ENCODE measurements at places on chromosomes 12 and 14.

DNA sequence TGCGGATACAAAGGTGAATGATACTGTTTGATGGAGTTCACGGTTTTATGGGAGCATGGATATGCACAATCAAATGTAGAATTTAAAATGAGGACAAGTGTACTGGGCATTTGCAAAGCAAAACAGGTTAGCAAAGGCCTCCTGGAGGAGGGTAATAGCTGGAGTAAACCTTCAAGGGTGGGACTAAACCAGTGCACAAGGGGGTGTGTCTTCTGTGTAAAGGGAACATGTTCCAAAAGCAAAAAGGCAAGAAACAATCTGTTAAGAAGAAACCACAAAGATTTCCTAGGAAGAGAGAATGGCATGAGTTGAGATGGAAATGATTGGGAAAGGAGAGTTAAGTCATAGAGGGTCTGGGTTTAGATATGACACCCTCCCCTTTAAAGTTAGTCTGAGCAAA, 109.2 kb upstream of the SLCO1C1 start:
- DNase-seq: no peak

DNA sequence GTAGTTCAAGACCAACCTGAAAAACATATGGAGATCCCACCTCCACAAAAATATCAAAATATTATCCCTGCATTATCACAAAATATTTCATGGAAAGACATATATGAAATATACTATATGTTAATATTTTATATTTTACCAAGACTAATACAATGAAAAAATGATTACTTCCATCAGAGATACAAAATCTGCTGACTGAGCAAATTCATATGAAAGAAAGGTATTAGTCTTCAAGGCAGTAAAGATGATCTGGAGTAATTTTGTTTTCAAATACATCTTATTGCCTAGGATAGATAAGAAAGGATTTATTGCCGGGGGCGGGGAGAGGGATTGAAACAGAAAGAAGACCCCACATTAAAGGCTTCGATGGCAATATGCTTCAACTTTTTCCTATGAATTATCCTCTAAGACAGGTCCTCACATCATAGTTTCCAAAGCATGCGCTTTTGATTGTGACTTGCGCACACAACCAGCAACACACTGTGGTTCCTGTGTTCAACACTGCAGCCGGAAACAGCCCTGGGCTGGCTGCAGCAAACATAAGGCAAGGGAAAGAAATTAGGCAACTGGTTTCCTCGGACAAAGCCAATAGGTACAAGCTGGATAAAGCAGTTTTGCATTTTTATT, 83.2 kb downstream of the SPPL3 start:
- peak; percentile 43 for DNase-seq

DNA sequence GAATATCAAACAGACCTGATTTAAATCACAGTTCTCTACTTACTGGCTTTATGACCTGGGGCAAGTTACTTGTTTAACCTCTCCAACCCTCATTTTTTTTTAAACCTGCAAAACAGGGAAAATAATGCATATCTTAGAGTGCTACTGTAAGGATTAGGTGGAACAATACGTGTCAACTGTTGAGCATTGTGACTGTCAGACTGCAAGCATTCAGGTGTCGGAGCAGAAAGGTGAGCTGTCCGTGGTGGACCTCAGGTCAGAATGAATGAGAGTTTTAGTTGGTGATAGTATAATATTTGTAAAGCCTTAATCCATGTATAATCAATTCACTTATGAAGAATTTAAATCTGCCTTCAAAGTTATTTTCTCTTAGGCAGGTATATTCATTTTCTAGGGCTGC, 404.2 kb downstream of the ETNK1 start:
- no peak for DNase-seq

GRCh38 chr12:12016284-12017100, 54.2 kb upstream of the BCL2L14 start:
- DNase-seq: no peak

DNA sequence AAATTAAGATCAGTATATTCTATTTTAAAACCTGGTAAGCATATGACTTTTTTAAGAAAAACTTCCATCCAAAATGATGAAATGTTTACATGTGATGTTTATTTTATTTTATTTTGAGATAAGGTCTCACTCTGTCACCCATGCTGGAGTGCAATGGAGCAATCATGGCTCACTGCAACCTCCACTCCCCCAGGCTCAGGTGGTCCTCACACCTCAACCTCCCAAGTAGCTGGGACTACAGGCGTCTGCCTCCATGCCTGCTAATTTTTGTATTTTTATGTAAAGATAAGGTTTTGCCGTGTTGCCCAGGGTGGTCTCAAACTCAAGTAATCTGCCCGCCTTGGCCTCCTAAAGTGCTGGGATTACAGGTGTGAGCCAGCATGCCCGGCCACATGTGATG, 141.8 kb downstream of the ZFP36L1 start:
- no peak for DNase-seq

- peak; percentile 8 for DNase-seq
These were observed 490 bp downstream of the SOS2 start for GRCh38 chr14:50230701-50231474.

DNA sequence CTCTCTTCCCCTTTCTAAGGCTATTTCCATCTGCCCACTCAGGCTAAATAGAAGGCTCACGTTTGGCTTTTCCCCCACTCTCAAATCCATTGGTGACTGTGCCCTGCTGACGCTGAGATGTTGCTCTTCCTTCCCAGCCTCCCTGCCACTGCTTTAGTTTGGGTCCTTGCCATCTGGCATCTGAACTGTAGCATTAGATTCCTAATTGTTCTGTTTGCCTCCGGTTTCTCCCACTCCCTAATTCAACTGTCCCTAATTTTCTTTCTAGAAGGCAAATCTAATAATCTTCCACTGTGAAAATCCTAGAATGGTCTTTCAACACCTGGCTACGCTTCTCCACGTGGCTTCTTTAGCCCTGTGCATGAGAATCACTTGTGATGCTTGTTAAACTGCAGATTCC, 37.6 kb upstream of the SMOC1 start:
- no peak for DNase-seq

DNA sequence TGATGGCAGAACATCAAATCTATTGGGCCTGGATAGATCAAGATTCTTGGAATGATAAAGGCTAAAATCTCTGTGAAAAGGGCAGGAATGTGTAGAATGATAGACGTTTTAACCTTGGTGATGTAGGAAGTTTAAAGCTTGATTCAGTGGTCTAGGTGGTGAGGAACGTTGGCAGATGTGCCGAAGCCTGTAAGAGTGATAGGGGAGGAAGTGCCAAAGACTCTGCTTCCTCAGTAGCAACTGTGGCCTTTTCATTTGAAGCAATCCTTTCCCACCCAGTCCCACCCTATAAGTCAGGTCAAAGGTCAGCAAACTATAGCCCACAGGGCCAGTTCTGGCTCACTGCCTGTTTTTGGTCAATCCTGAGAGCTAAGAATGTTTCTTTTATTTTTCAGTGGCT, 62.2 kb downstream of the MBIP start:
- no peak for DNase-seq

- no peak for DNase-seq
These were observed 17.0 kb downstream of the ANO6 start for GRCh38 chr12:45232756-45233372.

DNA sequence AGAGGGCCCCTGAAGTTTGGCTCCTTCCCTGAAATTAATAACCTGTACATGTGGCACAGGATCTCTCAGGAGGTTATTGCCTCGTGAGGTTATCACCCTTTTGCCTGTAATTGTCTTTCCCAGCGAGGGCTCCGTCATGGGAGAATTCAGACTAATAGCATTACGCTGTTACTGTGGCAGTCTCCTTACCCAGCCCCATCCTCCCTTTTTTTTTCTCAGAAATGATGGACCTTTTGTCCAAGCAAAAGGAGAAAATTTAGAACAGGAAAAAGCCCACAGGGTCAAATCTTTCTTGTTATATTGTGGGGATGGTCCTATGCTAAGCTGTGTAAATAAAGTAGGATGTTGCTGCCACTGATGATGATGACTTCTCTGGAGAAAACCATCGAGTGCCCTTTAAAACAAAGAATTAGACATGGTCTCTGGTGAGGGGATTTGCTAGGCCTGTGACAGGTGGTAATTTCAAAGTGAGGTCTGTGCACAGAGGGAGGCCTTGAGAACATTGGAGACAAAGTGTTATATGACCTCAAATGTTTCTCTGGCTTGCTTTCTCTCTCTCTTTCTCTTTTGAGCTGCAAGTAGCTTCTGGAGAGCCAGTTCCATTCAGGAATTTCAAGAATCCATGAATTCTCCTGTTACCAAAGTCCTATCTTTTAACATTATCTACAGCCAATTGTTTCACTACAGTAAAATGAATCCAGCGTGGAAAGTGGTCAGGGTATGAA, 357.2 kb downstream of the BMP4 start:
- no peak for DNase-seq

DNA sequence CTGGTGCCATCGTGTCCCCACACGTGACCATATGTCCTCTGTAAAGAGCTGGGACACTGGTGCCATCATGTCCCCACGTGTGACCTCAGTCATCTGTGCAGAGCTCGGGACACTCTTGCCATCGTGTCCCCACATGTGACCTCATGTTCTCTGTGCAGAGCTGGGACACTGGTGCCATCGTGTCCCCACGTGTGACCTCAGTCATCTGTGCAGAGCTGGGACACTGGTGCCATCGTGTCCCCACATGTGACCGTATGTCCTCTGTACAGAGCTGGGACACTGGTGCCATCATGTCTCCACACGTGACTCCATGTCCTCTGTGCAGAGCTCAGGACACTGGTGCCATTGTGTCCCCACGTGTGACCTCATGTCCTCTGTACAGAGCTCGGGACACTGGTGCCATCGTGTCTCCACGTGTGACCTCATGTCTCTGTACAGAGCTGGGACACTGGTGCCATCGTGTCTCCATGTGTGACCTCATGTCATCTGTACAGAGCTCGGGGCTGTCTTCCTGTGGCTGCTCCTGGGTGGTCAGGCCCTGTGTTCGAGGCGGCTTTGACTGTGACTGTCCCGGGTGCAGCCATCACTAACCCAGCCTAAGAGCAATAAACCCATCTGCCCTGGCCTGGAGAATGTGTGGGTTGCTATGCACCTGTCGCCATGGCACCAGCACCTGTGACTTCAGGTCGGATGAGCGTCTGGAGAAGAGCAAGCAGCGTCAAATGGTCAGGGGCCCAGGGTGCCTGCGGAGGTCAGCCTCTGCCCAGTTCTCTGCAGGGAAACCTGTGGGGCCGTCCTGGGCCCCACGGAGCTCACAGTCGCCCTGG, 334.4 kb downstream of the ADGRD1 start:
- no peak for DNase-seq

- DNase-seq: no peak
These were observed 36.5 kb downstream of the LRRC74A start for GRCh38 chr14:76862546-76863282.

- DNase-seq: no peak
These were observed 161.1 kb downstream of the PIWIL1 start for GRCh38 chr12:130498589-130499385.

DNA sequence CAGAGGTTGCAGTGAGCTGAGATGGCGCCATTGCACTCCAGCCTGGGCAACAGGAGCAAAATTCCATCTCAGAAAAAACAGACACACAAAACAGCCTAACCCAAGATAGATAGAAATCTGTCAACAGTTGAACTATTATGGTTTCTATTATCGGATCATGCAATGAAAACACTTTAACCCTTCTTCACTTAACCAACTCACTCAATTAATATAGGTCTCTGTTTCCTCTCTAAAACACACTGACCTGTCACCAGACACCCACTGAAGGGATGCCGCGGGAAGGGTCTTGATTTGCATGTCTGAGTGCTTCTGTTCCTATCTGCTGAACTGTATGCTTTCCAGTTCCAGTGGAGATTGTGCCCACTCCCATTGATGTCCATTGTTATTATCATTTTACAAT, 38.0 kb upstream of the NUDT4 start:
- DNase-seq: no peak

- DNase-seq: no peak
These were observed 11.1 kb downstream of the RIN3 start for GRCh38 chr14:92524602-92525185.

DNA sequence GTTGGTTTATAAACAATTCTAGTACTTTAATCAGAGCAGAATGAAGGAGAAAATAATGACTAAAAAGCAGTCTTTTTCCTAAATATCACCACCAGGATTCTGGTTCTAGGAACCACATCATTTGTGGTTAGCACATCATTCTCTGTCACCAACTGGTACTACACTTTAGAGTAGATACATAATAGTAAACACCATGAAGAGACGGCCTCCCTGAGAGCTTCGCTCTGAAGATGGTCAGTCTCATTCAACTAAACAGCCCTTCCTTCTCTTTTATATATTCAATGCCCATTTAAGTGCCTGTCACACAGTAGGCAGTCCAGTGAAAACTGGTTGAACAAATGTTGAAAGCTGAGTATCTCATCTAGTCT, 10.9 kb downstream of the SLC38A2 start:
- DNase-seq: no peak

DNA sequence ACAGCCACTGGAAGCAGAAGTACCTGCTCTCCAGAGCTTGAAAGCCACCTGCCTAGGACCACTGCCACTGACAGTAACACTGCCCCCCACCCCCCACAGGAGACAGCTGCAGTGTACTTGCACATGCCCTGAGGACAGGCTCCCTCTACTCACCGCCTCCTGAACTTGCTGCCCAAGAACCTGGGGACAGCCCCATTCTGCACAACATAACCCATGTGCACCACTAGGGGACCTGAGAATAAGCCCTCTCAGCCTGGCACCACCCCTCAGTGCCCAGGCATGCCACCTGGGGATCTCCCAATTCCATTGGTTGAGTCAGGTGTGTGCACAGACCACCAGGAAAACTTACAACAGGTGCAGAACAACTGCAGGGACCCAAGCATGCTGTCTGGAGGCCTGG, 67.1 kb upstream of the KIF21A start:
- no peak for DNase-seq

DNA sequence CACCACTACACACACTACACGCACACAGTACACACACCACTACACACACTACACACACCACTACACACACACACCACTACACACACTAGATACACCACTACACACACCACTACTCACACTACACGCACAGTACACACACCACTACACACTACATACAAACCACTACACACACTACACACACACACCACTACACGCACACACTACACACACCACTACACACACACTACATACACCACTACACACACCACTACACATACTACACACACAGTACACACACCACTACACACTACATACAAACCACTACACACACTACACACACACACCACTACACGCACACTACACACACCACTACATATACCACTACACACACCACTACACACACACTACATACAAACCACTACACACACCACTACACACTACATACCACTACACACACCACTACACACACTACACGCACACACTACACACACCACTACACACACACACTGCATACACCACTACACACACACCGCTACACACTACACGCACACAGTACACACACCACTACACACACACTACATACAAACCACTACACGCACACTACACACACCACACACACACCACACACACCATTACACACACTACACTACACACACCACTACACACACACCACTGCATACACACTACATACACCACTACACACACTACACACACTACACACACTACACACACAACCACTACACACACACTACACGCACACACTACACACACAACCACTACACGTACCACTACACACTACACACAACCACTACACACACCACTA, 11.7 kb downstream of the NOC4L start:
- DNase-seq: no peak
